Right cardiac atrium (tissue), 5 donors: ENCODE measurements at places on chromosomes 16 and 17. TPM values are rescaled to one million over a fixed set of nuclear protein-coding genes. Genes with fewer than 3 reads are reported as not detected.

Gene SCNN1G
- not detected for total RNA-seq

Gene USP36
- total RNA-seq = 26.6 TPM

Gene ACSM2B
- not detected for total RNA-seq

Gene ABI3
- 9.5 TPM for total RNA-seq

Gene CA5A
- not detected for total RNA-seq

Gene SEC14L1
- total RNA-seq = 58.4 TPM

- DNase-seq = no peak
Observed at GRCh38 chr17:82638183-82638773, 10.0 kb downstream of the WDR45B start.

- DNase-seq = no peak
Observed at GRCh38 chr16:88585927-88586581, 15.9 kb downstream of the ZC3H18 start.

GRCh38 chr17:41466988-41467387 is at the start of gene KRT32:
Gene KRT32 (minus strand): TSS chr17:41467386. CDS start chr17:41467325, 61 bp downstream.
- DNase-seq = no peak

DNA sequence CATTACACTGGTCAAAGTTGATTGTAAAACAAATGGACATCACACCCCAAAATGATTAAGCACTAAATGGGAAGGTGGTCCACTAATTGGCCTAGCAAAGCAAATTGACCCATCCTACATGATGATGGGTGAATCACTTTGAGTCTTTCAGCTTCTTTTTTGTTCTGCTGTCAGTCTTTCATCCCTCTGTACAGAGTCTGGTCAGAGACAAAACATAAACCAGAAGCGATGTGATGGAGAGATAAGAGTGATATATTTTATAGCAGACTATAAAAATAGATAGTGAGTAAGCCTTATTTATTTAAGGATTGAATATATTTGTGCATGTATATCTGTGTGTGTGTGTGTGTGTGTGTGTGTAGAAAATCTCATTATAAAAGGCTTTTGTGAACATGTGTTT is 618.4 kb upstream of the SOX9 start:
- no peak for DNase-seq

GRCh38 chr16:78686601-78687000 is 587.1 kb downstream of the WWOX start:
- no peak for DNase-seq

DNA sequence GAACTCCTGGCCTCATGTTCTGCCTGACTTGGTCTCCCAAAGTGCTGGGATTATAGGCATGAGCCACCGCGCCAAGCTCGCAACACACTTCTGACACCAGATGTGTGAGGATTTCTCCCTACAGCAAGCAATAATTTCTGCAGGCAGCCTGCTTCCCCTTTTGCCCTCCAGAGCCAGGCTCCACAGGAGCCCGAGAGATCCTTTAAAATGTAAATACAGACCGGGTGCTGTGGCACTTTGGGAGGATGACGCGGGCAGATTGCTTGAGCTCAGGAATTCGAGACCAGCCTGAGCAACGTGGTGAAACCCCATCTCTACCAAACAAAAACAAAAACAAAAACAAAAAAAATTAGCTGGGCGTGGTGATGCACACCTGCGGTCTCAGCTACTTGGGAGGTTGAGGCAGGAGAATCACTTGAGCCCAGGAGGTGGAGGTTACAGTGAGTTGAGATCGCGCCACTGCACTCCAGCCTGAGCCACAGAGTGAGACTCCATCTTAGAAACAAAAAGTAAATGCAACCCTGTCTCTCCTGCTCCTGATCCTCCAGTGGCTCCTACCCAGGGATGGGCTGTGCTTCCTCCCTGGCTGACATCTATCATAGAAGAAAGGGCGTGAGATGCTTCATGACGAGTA is 14.7 kb downstream of the C16orf96 start:
- no peak for DNase-seq

DNA sequence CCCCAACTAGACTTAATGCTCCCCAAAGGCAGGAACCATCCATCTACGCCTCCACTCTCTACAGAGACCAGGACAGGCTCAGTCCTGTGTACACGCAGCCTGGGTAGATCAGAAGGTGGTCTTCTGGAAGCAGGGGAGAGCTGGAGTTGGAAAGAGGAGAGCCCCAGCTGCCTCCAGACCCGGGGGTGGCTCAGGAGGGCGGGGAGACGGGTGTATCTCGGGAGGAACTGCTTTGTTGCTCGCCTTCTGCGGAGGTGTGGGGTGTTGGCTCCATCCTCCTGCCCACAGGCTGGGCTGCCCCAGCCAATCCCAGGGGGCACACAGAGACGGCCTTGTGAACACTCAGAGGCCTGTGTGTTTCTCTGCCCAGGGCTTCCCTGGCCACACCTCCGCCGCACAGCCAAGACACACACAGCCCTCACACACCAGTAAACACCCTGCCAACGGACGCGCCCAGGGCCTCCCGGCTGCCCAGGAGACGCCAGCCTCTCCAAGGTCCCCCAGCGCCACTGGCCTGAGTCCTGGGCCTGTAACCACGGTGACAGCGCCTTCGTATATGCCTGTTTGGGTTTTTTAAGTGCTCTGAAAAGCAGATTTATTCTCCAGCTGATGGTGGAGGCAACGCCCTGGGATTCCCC is 143.4 kb upstream of the CDC42EP4 start:
- no peak for DNase-seq

DNA sequence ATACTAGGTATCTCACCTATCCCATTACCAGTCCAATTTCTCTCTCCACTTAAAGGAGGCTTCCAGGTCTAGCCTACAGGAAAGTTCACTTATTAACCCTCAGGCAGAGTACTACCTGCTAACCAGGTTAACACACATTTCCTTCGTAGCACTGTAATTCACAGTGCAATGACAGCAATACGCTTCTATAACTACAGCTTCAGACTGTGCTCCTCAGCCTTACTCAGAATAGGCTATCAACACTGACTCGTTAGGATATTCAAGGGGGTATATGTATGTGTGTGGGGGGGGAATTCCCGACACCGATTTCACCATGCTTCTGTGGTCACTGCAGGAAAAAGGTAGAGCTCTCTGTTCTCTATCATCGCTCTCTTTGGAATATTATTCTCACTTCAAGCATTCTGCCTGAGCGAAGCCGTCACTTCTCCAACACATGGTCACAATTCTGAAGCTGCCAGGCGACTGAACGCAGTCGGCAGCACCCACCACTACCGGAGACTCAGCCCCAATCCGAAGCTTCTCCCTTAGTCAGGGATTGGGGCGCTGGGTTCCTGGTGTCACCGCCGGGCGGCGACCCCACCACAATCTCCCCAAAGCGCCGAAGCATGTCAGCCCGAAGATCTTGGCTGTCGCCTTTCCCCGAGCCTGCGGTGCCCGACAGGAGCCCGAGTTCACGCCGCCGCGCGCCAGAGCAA is 618 bp downstream of the GGA3 start:
- DNase-seq = no peak

GRCh38 chr17:21460358-21460757 is 84.2 kb downstream of the KCNJ12 start:
- no peak for DNase-seq

GRCh38 chr16:14249291-14250032 is 178.3 kb downstream of the MRTFB start:
- no peak for DNase-seq

- no peak for DNase-seq
Observed at GRCh38 chr17:36851250-36851649, 86.0 kb upstream of the LHX1 start.

- DNase-seq = no peak
Observed at GRCh38 chr16:10539793-10540192, 40.6 kb downstream of the EMP2 start.

DNA sequence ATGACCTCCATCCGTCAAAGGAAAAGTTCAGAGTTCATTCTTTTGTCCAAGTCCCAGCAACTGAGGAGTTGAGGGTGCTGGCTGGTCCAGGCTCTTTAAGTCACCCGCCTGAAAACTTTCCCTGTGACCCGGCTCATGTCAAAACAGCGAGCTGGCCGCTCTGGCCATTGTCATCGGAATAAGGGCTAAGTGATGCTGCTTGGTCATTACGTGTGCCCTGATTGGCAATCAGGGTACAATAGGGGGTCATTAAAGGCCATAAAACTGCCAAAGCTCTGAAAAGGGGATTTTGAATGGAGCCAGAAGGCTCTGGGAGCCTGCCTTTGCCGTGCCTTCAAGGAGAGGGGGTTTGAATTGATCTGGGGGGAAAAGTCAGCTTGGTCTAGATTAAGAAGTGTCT is 88.5 kb upstream of the IRX3 start:
- DNase-seq = no peak

GRCh38 chr16:17301184-17301583 is 169.6 kb downstream of the XYLT1 start:
- DNase-seq = no peak

DNA sequence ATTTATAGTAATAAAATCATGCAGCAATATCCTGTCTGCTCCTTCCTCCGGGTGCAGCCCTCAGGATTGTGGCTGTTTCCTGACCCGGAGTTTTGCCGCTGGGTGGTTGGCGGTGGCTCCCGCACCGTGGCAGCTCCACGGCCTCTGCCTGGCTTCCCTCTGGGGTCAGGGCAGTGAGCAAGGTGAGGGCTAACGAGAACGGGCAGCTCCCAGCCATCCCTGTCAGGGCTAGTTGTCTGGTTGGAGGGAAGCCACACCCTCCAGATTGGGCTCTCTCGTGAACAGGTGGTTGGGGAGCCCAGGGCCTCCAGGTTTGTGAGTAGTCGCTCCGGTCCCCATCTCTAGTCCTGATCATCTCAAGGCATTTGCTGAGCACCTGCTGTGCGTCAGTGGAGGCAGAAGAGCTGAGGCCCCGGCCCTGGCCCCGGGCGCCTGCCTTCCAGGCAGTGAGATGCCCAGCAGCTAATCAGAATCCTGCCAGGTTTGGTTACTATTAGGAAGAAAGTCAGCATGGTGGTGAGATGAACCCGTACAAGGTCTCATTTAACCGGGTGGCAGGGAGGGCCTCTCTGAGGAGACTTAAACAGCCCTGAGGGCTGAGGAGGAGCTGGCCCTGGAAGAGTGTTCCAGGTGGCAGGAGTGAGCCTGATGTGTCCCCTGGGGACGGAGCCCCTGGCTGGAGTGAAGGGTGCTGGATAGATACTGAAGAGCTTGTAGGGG is 2.3 kb upstream of the NUDT16L1 start:
- no peak for DNase-seq

DNA sequence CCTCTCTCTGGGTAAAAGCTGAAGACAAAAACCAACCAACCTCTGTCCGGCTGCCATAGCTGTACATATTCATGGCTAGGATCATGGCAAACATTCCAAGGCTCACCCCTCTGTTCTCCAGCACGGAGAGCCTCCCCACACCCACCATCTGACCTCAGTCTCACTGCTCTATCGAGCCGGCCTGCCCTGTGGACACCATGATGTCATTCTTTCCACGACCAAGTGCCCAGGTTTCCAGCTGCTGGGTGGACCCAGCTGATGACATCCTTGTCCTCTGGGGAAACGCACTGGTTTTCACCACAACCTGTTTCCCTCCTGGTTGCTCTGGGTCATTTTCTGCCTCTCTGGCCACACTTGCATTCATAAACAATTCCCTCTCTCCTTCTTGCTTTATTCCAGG is 67.7 kb downstream of the NDEL1 start:
- DNase-seq = no peak

DNA sequence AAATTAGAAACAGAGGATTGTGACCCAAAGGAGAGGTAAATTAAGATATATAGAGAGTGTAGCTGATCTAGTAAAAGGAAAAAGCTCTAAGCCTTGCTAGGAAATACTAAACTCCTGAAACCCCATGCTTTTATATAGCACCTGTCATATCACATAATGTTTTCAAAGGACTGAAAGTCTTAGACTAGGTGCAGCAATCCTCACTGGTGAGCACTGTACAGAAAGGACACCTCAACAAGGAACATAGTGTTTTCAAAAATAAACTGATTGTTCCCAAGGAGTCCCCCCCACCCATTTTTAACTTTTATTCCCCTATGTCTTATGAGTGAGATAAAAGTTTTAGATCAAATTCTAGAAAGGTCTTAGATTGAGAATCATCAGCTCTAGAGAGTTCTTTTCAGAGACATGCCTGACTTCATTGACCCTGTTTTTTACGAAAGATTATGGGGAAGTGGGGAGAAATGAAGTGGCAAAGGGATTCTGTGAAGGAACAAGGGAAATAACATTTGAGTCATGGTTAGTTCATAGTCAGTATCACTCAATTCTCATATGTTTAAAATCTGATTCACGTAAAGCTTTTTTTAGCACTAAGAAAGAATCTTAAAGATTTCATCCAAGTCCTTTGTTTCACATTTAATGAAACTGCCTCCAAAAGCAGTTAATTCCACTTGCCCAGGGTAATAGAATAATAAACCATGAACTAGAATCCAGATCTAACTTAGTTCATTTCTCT is 166.4 kb downstream of the CYB561 start:
- DNase-seq = no peak

- no peak for DNase-seq
Observed at GRCh38 chr16:60608971-60609370, 1427.3 kb downstream of the CDH8 start.

- DNase-seq = no peak
Observed at GRCh38 chr16:4038448-4038847, 77.8 kb downstream of the ADCY9 start.

GRCh38 chr17:5897275-5897911 is 172.8 kb upstream of the WSCD1 start:
- DNase-seq = no peak
